Islet precursor cell (in vitro differentiated cells): ENCODE measurements at places on chromosomes 6 and 20.
A peak's percentile ranks its signal among the peaks of the same experiment; 100 is the strongest.

- DNase-seq = no peak
Measured at GRCh38 chr6:117338567-117338966, 73.2 kb downstream of the VGLL2 start.

DNA sequence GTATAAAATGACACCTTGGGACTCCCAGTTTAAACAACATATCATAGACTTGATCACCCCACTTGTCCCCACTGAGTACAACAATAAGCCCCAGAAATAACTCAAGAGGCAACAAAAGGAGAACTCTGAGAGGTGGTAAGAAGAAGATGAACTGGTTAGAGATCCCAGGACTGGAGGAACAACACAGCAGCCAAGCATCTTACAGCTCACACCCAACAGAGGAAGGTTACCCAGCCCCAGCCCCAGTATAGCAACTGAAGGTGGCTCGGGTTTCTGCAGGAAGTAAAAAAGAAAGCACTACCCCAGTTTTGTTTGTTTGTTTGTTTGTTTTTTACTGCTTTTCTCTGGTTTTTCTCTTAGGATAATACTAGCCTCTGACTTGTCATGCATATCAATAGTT lies 17.1 kb upstream of the TGM6 start:
- no peak for DNase-seq

GRCh38 chr20:25310268-25310920 lies 62.5 kb downstream of the PYGB start:
- DNase-seq = peak; percentile 97

GRCh38 chr20:23266530-23267398 lies 83.8 kb upstream of the NXT1 start:
- peak; percentile 30 for DNase-seq

DNA sequence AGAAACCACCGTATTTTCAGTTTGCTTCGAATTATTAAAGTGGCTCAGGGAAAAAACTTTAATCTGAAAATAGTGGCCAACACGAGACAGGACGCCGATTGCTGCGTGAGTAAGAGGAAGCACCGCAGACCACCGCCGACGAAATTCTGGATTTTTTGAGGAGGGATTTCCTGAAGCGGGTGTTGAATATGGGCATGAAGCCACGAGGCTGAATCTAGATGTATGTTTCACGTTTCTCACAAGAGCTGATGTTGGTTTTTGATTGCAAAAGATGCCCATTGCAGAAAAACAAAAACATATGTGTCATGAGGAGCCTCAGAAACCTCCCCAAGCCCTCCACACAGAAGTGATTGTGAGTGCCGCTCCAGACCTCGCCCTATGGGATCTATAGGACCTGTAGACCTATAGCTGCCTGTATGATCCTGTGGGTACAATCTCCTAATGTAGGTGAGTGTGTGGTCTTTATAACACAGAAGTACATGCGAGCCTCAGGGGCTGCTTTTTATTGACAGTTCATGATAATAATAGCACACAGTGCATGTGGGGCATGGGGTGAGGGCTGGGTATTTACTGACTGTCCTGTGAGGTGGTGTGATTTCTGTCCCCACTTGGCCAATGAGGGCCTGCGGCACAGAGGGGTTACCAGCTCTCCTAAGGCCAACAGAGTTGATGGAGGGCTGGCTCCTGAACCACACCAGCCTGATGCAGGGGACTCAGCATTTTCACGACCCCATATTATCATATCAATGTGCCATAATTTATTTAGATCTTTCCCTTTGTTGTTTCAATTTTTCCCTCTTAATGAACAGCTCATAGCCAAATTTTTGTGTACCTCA lies 243.9 kb downstream of the DLL1 start:
- no peak for DNase-seq

GRCh38 chr6:127348028-127348661 lies 4.7 kb upstream of the ECHDC1 start:
- no peak for DNase-seq

- no peak for DNase-seq
Measured at GRCh38 chr20:25738198-25738597, 41.5 kb upstream of the ZNF337 start.

DNA sequence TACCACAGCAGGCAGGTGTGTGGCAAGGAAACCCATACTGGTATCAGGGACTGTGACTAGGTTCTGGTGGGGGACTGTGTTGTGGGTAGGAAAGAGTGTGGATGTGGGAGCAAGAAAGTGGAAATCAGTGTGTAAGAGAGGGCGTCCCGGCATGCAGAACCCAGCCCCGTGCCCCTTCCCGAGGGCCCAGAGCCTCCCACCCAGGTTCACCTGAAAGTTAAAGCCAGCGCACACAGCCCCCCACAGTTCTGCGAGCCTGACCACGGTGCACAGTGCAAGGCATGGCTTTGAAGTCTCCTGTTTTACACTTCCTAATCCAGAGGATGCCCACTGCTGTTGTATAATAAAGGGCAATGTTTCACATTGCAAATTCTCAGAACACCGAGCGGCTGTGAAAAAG lies 22.7 kb downstream of the MAFB start:
- no peak for DNase-seq

- DNase-seq = no peak
Measured at GRCh38 chr20:32907886-32908285, 49.2 kb downstream of the EFCAB8 start.

DNA sequence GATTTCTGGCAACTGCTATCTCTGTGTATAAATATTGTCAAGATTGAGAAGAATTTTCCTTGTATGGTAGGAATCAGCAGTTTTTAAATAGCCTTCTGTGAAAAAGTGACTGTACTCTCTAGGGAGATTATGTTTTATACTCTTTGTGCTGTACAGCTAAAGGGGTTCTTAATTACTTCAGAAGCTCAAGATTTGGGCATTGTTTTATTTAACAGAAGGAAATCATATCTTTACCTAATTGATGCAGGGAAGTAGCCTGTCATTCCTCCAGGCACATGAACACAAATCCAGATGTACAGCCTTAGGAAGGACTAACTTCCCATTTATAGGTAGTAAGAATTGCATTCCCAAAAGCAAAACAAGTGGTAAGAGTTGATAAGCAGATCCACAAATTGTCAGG lies 1.3 kb downstream of the CALHM5 start:
- no peak for DNase-seq

- DNase-seq = no peak
Measured at GRCh38 chr6:1916334-1917070, 306.8 kb downstream of the FOXC1 start.

GRCh38 chr6:36908747-36909146 lies 23.0 kb downstream of the C6orf89 start:
- no peak for DNase-seq

GRCh38 chr6:144377586-144378210 lies 92.6 kb downstream of the UTRN start:
- no peak for DNase-seq

DNA sequence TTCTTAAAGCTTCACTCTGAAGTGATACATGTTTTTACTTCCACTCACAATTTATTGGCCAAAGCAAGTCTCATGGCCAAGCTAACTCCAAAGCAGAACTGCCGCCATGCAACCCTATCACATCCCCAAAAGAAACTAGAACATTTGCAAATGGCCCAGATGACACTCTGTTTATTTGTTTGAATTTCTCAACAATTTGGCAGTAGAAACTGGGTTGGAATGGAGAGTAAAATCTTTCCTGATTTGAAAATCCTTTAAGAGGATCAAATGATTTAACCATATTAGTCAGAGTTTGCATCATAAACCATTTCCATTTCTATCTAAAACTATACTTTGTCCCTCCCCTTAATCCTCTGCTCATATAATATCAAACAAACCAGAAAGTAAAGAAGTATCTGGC lies 39.1 kb upstream of the E2F3 start:
- DNase-seq = no peak

GRCh38 chr6:159557031-159557430 lies 136.0 kb downstream of the SOD2 start:
- no peak for DNase-seq

DNA sequence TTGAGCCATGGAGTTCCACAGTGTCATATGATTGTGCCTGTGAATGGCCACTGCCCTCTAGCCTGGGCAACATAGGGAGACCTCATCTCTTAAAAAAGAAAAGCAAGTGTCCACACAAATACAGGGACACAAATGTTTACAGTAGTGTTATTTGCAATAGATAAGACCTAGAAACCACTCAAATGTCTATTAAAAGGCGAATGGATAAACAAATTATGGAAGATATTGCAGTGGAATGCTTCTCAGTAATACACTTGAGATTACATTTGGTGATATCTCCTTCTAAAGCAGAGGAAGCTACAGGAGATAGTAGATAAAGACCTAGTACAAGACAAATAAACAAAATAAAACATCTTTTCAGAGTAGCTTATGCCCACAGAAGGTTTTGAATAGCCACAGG lies 44.6 kb upstream of the ASCC3 start:
- no peak for DNase-seq

DNA sequence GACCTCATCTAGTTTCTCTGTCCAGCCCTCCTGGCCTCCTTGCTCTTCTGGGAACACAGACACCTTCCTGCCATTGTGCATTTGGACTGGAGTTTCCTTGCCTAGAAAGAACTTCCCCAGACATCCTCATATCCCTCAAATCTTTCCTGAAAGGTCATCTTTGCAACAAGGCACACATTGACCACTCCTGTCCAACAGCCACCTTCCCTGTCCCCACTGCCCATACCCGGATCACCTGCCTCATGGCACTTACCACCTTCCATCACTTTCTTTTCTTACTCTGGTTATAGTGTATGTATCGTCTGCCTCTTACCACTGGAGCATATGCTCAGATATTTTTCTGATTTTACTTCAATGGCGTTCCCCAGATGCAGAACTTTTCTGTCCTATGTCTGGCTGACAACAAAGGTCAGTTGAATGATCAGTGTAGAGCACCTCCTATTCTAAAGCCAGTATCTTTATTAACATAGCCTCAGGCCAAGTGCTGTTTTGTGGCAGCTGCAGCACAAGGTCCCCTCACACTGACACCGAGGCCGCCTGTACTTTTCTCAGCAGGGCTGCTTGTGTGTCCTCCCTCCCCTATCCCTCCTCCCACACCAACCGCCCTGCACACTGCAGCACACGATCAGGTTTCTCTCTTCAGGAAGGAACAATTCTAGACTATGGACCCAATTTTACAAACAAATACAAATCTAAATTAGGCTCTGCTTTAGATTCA lies 4.1 kb downstream of the HLA-C start:
- DNase-seq = no peak

GRCh38 chr6:133724726-133725125 lies 164.2 kb upstream of the TCF21 start:
- DNase-seq = no peak

DNA sequence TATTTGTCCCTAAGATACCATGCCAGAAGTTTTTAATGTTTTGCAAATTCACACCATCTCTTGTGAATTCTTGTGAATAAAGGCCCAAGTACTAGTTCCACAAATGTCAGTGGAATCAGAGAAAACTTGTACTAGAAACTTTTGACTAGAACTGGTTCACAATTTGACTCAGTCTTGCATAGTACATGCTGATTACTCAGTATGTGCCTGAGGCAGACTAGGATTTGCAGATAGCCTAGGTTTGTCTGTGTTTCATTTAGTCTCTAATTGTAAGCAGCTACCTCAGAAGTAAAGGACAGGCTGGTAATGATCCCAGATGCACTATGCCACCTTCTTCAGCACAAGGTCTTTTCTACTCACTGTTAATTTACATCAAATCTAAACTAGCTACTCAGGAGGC lies 34.2 kb upstream of the GSTA4 start:
- DNase-seq = no peak

- no peak for DNase-seq
Measured at GRCh38 chr6:163463180-163463579, 48.7 kb downstream of the QKI start.

GRCh38 chr6:20497216-20498040 lies 36.8 kb upstream of the CDKAL1 start:
- no peak for DNase-seq

GRCh38 chr20:34200023-34200422 lies 41.2 kb upstream of the ASIP start:
- DNase-seq = no peak

- DNase-seq = no peak
Measured at GRCh38 chr6:121383478-121383877, 49.2 kb upstream of the TBC1D32 start.

DNA sequence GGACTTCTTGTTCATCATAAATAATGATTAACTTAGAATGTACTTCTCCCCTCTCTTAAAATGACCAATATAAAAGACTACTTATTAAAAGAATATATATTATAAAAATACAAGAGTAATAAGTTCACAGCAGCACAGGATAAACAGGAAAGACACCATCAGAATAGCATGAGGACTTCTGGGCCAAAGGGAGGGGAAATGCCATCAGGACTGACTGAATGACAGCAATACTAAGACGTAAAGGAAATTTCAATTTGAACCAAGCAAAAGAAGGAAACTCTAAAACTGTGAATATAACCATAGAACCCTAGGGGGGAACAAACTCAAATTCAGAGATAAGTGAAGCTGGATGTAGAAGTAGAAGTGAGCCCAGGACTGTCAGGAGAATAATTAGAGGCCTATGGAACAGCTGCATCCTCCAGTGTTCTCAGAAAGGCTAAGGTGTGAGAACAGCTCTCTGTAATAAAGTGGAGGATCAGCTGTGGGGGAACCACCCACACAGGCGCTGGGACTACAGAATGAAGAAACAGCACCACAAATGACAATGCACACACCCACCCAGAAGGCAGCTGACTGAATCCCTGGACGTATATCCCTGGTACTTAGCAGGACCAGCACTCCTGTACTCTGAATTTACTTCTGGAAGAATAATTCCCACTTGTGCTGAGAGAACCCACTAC lies 37.8 kb downstream of the ZHX3 start:
- DNase-seq = no peak
